ENCODE measurements at places on chromosomes 3 and 15. TPM values are rescaled to one million over a fixed set of nuclear protein-coding genes. Genes with fewer than 3 reads are reported as not detected.

- no peaks in the 10 kb centered on the region for H3K36me3 ChIP-seq
- H3K4me1 ChIP-seq = no peaks in the 10 kb centered on the region
- H3K4me3 ChIP-seq = no peak overlapping the region
- no peaks in the 10 kb centered on the region for H3K27me3 ChIP-seq
- DNase-seq = no peak
Measured at GRCh38 chr3:14396031-14396692, 6.2 kb upstream of the SLC6A6 start.

DNA sequence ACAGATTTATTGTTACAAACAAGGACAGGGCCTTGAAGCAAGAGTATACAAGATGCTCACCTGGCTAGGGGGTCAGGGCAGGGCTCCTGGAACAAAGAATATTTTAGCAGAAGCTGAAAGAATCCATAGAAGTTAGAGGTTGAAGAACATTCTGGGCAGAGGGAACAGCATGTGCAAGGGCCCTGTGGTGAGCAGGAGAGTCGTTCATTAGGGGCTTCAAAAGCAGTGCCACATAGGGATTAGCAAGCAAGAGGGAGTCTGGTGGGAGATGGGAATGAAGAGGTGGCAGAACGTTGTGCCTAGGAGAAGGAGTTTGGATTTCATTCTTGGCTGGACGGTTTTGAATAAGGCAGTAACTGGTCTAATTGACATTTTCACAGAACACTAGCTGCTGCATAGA is 22.9 kb downstream of the DNAJB8 start:
- H3K36me3 ChIP-seq = no peaks in the 10 kb centered on the region
- no peak overlapping the region for H3K27ac ChIP-seq

SPINK8 gene
- not detected for total RNA-seq

DNA sequence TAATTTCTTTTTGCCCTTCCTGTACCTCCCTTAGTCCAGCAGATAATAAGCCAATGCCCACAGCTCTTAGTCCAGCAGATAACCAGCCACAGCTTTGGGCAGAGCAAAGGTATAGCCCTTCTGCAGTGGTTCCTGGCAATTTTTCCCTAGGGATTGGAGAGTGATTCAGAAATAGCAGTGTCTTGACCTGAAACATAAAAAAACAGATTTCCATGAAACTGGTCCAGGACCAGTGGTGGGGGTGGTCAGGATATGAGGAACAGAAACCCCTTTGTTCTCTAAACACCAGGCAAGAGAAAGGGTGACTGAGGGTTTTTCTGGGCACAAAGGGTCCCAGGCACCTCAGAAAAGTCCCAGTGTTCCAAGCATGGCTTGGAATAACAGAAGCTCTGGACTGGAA is 103.4 kb downstream of the ARRDC4 start:
- DNase-seq = no peak
- H3K36me3 ChIP-seq = no peaks in the 10 kb centered on the region
- H3K27ac ChIP-seq = no peak overlapping the region
- no peak overlapping the region for H3K4me3 ChIP-seq

Measured in suprapubic skin (tissue), 4 donors.